ENCODE measurements at places on chromosomes 12 and 14.
A peak's percentile ranks its signal among the peaks of the same experiment; 100 is the strongest.

DNA sequence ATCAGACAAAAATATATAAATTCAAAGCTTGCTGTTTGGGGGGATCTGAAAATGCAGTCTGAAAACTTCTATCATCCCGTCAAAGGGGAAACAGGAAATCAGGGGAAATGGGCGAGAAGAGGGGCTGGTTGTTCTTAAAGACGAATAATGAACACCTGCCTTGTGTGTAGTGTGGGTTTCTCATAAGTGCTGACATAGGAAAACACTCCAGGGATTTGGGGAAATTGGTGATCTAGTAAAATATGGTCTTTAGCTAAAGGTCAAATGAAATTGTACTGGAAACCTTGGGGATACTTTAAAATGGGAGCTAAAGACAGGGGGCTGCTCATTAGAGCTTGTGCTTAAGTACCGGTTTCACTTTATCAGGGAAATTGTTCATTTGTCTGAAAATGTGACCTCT, 39.6 kb upstream of the PIK3C2G start:
- DNase-seq, result no peak

GRCh38 chr14:79596551-79596950, 614.8 kb downstream of the DIO2 start:
- DNase-seq, result no peak

DNA sequence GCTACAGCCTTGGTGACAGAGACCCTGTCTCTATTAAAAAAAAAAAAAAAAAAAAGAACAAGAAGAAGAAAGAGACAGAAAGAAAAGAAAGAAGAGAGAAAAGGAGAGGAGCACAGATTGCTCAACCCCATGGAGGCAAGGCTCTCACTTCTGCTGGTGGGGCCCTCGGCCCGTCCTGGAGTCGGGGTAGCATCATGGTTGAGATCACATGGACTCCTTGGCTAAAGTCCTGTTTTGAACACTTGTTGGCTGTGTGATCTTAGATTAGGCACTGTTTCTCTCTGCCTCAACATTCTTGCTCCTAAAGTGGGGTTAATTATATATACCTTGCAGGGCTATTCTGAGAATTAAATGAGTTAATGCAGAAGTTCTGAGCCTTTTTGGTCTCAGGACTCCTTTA, 207.7 kb downstream of the CACNA1C start:
- peak; percentile 11 for DNase-seq

DNA sequence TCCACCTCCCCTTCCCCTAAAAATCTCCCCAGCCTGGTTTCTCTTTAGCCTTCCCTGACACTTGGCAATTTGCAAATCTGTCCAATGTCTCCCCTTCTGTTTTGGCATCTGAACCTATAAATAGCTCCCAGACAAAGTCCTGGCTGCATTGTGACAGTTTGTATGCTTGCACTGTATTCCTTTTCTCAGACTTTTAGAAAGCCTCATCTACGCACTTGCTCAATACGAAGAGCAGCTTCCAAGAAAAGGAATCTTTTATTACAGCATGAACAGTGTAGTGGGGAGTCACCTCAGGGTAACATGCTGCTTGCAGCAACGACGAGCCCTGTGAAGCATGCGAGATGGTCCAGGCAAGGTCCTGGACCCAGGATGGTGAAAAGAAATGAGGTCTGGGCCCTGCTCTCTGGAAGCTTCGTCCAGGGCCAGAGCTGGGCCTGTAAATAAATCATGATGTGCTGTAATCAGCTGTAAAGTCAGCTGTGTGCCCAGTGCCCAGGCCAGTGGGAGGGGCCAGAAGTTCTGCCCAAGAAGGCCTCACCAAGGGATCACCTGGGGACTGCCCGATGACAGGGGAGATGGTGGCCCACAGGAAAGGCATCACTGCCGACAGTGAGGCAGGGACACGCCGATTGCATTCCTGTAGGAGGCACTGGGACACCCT, 88.3 kb downstream of the RIN3 start:
- DNase-seq, result no peak

GRCh38 chr14:81521356-81521755, 12.3 kb downstream of the SEL1L start:
- DNase-seq, result no peak

GRCh38 chr12:32334371-32334777, 65.0 kb upstream of the FGD4 start:
- DNase-seq, result no peak

- no peak for DNase-seq
Observed at GRCh38 chr14:104202259-104203070, 64.1 kb downstream of the KIF26A start.

- no peak for DNase-seq
Observed at GRCh38 chr12:64895526-64895925, 71.1 kb downstream of the TBC1D30 start.

GRCh38 chr14:96042248-96042930, 3.2 kb downstream of the C14orf132 start:
- no peak for DNase-seq

DNA sequence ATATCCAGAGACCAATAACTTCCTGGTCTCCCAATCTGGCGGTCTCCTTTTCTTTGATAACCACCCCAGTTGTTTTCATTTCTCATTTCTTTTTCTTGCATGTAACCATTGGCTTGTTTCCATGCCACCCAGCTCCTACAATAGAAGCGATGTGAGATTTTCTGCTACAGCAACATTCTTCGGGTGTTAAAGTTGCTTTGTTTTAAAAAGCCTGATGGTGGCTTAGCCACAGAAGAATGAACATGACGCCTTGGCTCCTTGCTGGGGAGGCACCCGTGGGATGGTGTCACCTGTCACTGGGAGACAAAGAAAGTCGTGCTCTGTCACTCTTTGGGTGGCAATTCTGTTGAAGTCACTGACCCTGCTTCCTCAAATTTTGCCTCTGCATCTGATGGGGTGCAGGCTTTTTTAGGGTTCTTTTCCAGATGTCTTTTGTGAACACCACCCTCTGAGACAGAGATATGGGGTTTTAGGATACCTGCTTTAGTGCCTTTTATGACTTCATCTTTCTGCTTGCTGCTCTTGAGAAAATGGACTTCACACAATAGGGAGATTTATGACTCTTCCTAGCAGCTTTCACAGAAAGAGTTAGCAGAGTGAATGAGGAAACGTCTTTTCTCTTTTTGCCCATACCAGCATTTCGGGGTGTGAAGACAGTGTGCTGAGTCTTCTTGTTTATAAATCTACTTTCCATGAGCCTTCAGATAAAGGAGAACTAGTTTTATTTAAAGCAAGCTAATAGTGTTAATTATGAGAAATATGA, 265.3 kb upstream of the TBX3 start:
- DNase-seq, result no peak
